ENCODE measurements at places on chromosomes 1 and 21. TPM values are rescaled to one million over a fixed set of nuclear protein-coding genes. Genes with fewer than 3 reads are reported as not detected.

Gene CFHR4
- polyA plus RNA-seq, result 0.84 TPM

GRCh38 chr1:17112496-17113236, 6.6 kb downstream of the PADI2 start:
- DNase-seq, result peak; percentile 60

DNA sequence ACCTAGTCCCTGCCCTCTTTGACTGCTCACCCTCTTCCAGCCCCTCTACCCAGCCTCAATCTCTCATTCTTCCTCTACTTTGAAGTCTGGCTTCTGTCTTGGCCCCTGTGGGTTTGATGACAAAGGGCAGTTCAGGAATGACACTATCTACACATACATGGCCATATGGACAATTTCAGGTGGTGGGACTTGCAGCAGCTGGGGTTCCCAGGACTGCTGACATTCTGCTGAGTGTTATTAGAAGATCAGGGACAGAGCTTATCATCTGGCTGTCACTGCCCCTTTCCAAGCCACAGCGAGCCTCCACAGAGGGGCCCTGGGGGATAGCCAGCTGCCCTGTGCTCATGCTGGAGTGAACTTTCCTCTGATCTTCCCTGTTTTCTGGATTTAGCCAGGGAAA, 97.4 kb upstream of the IPO9 start:
- no peak for DNase-seq

- DNase-seq, result peak; percentile 75
Observed at GRCh38 chr1:18926315-18927081, 24.1 kb upstream of the ALDH4A1 start.

Gene TFF2
- polyA plus RNA-seq, result not detected

DNA sequence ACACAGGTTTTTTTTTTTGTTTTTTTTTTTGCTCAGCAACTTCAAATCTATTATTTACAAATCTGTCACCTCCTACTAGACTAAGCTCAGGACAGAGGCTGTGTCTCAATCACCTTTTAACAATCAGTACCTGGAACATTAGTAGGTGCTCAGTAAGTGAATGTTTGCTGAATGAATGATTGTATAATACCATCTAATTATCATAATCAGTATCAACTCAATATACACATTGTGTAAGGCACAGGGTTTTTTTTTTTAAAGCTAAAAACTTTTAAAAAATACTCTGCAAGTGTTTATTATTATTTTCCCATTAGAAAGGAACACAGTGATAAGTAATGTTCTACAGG, 9.2 kb downstream of the ERRFI1 start:
- DNase-seq, result no peak

DNA sequence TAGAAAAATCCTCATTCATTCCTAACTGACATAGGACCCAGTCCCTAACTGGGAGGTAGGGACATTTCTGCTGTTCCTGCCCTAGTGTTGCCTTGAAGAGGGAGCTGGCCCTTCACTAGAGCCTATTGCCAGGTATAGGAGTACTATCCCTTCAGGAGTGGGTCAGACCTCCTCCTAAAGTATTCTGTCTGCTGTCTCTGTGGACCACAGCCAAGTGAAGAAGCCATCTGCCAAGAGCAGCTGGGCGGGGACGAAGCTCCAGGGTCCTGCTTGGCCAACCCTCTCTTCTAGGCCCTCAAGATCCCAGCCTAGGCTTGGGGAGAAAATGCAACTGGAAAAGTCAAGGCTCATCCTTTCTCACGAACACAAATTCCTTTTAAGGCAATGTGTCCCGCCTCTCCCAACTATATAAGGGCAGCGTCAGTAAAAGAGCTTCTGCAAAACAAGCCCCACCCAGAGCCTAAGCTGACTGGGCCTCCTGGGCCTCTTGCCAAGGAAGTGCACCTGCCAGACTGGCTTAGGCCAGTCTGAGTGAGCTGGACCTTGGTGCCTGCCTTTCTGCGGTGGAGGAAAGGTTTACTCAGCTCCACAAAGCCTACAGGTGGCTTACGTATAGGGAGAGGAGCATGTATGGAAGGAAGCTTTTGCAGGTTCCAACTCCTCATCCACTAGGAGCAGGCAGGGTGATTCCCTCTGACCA, 638 bp upstream of the TUFT1 start:
- DNase-seq, result peak; percentile 89

Gene PPM1J
- 2.9 TPM for polyA plus RNA-seq

DNA sequence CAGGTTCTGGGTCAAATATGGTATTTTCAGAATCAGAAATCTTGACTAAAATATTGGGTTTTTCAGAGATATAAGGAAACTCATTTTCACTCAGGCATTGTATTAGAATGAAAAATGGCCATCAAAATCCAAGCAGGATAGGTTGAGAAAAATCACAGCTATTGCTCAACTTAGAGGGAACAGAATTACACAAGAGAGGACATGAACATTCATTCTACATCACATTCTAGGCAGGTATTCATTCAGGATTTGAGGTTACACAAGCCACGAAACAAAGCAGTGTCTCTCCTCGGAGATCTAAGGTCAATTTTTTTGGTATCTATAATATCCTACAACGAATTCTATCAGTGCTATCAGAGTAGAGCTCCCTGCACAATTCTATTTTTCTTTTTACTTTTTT, 163.6 kb upstream of the HP1BP3 start:
- no peak for DNase-seq

DNA sequence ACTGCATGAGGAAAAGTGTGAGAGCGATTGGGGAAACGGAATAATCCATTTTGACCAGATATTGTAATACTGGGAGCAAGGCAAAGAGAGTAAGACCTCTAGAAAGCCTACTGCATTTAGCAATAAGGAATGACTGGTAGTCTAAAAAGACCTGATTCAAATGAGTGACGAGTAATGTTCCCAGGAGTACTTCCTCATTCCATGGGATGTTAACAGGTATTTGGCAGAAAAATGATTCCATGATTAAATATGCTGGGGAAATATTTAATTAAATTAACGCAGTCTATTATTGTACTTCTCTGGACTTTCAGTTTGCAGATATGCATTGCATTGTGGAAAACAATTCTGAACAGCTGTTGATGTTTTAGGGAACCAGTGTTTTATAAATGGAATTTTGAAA, 105.5 kb downstream of the RPE65 start:
- peak; percentile 15 for DNase-seq

DNA sequence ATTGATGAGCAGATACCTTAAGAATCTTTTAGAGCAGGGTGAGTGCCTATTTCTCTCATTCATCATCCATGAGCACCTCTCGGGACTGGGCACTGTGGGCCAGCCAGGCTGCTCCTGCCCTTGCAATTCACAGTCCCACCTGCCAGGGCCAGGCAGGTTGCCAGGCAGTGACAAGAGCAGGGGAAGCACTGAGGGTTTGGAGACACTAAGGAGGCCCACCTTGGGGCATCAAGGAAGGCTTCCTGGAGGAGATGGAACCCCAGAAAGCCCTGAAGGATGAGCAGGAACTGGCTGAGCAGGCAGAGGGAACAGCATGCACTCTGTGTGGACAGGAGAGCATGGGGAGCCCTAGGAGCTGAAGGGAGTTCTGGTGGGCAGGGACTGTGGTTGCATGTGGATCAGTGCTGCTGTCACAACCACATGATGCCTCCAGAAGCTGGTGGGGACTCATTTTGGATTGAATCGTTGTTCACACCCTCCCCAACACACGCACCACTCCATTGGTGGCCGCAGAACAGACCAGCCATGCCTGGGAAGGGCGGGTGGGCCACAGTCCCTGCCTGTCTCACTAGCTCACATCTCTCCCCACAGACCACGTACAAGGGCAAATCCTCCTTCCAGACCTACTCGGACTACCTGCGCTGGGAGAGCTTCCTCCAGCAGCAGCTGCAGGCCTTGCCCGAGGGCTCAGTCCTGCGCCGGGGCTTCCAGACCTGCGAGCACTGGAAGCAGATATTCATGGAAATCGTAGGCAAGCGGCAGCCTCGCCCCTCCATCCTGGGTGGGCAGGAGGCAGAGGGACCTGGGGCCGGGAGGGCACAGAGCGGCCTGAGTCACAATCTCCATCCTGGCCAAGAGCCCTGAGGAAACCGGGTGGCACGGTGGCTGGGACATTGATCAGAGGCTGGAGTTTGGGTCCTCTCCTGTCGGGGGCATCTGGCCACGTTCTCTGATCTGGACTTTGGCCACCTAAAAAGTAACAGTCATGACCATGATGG, 55.1 kb downstream of the DISP3 start:
- no peak for DNase-seq

All from muscle of leg (tissue), 16 donors.